ENCODE measurements at places on chromosomes 6 and 20. TPM values are rescaled to one million over a fixed set of nuclear protein-coding genes. Genes with fewer than 3 reads are reported as not detected.

Gene ESF1
- 20.7 TPM for total RNA-seq

- no peaks in the 10 kb centered on the region for H3K27me3 ChIP-seq
- no peak overlapping the region for H3K4me3 ChIP-seq
- H3K36me3 ChIP-seq, result peaks cover 14% of the 10 kb centered on the region
- peaks cover 36% of the 10 kb centered on the region for H3K4me1 ChIP-seq
Measured at GRCh38 chr20:33847006-33847405, 35.9 kb downstream of the CHMP4B start.

- H3K36me3 ChIP-seq, result no peaks in the 10 kb centered on the region
- no peak overlapping the region for H3K27ac ChIP-seq
- H3K27me3 ChIP-seq, result peaks cover 2% of the 10 kb centered on the region
- H3K4me1 ChIP-seq, result peaks cover 4% of the 10 kb centered on the region
- DNase-seq, result no peak
Measured at GRCh38 chr20:44720621-44720996, 5.4 kb downstream of the CCN5 start.

DNA sequence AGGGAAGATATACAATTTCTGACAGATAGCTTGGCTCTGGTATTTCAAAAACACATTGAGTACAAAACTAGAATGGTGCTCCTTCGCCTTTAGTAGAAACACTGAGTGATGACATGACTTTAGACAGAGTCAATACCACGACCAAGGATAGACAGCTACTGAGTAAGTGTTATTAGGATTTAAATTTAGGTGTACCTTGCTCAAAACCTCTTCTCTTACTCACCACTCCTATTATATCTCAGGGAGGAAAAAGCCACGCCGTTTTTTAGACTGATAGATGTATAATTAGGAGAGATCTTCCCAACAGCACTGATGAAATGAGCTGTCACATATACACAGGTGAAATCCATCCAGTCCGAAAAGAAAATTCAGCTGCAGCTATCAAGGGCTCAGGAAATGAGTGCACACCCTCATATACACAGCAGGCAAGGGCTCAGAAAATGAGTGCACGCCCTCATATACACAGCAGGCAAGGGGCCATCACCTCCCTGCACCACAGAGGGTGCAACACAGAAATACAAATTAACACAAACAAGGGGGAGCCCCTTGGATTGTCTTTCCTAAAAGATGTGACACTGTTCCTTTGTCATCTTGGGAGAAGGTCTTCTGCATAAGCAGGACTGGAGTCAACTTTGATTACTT lies 53.7 kb downstream of the LYRM4 start:
- no peaks in the 10 kb centered on the region for H3K27me3 ChIP-seq
- peaks cover 49% of the 10 kb centered on the region for H3K4me1 ChIP-seq
- no peaks in the 10 kb centered on the region for H3K36me3 ChIP-seq
- no peak overlapping the region for H3K4me3 ChIP-seq
- H3K27ac ChIP-seq, result no peak overlapping the region

- H3K27ac ChIP-seq, result no peak overlapping the region
- DNase-seq, result no peak
- peaks cover 6% of the 10 kb centered on the region for H3K4me1 ChIP-seq
- no peaks in the 10 kb centered on the region for H3K27me3 ChIP-seq
- peaks cover 12% of the 10 kb centered on the region for H3K36me3 ChIP-seq
Measured at GRCh38 chr6:121302882-121303281, 31.4 kb downstream of the TBC1D32 start.
